ENCODE measurements at places on chromosomes 5 and 9. TPM values are rescaled to one million over a fixed set of nuclear protein-coding genes. Genes with fewer than 3 reads are reported as not detected.

DNA sequence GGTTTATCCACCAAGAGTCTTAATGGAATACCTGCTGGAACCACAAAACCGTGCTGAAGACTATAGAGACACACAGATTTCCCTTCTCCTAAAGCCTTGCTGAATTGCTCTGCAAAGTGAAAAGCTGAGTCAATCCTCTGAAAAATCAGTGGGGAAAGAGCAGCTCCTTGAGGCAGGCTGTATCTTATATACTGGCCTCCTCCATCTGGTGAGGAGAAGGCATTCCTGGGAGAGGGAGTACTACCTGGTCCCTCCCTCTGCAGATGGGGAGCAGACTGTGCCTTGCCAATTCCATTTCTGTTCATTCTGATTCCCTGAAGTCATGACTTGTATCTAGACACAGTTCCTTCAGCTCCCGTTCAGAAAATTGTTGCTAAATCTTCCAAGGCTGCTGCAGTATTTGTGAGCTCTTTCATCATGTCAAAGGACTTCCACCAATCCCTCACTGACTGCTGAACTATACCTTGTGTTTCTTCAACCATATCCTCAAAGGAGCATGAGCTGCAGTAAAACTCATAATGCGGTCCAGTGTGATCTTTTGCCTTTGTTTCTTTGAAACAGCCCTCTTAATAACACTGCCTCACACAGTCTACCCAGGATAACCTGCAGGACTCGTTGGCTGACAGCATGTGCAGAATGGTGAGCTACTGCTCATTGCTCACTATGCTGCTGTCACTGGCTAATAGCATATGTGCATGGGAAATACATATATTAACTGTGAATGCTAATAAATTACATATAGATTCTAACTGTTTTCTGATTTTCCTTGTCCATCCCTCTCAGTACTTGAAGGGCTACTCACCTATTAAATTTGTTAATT lies 84.5 kb downstream of the FOXD1 start:
- no peaks in the 10 kb centered on the region for H3K4me1 ChIP-seq
- H3K27ac ChIP-seq: no peak overlapping the region
- no peaks in the 10 kb centered on the region for H3K36me3 ChIP-seq
- peaks cover 6% of the 10 kb centered on the region for H3K27me3 ChIP-seq
- no peak for DNase-seq

FOXD4L5 gene
- total RNA-seq: not detected

PKD2L2 gene
- not detected for total RNA-seq

- no peak for DNase-seq
- H3K27ac ChIP-seq: no peak overlapping the region
- no peaks in the 10 kb centered on the region for H3K36me3 ChIP-seq
- H3K27me3 ChIP-seq: no peaks in the 10 kb centered on the region
These were observed 158.2 kb downstream of the DENND1A start for GRCh38 chr9:123771690-123772089.

- no peaks in the 10 kb centered on the region for H3K36me3 ChIP-seq
- no peaks in the 10 kb centered on the region for H3K4me1 ChIP-seq
- no peak for DNase-seq
- H3K4me3 ChIP-seq: no peak overlapping the region
These were observed 381.6 kb downstream of the EFNA5 start for GRCh38 chr5:107289030-107289714.

Data from HepG2 (cell line).